ENCODE measurements at places on chromosomes 11 and 22.

GRCh38 chr11:69494851-69495250, 13.4 kb downstream of the LINC01488 start:
- DNase-seq = no peak

- no peak for DNase-seq
These were observed 1.5 kb downstream of the BCR start for GRCh38 chr22:23181721-23182308.

DNA sequence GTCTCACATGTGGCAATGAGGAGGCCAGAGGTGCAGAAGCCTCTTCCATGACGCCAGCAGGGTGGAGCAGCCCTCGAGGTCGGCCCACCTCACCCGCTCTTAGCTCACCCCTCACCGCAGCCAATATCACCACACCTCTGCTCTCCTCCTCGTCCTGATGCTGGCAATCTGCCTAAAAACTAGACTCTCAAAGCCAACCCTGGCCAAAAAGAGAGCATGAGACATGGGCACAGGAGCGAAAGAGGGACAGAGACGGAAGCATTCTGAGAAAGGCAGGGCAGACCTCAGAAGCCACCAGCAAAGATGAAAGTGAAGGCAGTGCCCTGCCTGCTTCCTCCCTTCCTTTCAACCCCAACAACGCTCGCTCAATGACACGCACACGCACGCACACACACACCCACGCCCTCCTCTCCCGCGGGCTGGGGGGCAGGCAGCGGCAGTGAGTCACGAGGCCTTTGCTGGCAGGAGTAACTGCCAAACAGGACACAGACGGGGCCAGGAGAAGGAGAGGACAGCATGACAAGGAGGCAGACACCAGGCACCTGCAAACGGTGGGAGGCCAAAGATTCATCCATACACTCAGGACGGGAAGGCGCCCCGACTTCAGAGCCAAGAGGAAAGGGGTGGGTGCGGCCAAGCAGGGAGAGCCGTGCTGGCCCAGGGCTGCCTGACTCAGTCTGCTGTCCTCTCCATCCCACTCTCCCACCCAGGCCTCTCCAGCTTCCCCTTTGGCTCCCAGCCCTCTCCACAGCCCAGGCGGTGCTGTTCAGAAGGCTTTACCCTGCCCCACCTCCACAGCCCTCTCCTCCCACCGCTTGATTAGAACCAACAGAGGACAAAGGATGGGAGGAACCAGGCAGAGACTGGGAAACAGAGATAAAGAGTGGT, 11.4 kb downstream of the IGSF9B start:
- DNase-seq = no peak

GRCh38 chr22:23494930-23495266, 85.2 kb downstream of the IGLL1 start:
- no peak for DNase-seq

DNA sequence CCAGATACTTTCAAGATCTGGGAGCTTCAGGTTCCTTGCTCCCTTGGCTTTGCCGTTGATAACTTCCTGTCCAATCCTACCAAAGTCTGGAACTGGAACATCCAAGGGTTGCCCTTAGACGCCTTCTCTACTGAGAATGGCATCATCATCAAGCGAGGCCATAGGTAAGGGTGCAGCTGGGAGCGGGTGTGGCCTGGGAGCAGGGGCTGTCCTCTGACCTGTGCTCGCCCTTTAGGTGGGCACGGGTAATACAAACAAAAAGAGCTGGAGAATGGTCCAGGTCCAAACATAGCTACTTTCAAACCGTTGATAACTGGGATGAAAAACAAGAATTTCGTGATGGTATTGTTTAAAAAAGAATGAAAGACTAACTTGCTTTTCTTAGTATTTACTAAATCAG, 25.0 kb downstream of the CASP12 start:
- no peak for DNase-seq

DNA sequence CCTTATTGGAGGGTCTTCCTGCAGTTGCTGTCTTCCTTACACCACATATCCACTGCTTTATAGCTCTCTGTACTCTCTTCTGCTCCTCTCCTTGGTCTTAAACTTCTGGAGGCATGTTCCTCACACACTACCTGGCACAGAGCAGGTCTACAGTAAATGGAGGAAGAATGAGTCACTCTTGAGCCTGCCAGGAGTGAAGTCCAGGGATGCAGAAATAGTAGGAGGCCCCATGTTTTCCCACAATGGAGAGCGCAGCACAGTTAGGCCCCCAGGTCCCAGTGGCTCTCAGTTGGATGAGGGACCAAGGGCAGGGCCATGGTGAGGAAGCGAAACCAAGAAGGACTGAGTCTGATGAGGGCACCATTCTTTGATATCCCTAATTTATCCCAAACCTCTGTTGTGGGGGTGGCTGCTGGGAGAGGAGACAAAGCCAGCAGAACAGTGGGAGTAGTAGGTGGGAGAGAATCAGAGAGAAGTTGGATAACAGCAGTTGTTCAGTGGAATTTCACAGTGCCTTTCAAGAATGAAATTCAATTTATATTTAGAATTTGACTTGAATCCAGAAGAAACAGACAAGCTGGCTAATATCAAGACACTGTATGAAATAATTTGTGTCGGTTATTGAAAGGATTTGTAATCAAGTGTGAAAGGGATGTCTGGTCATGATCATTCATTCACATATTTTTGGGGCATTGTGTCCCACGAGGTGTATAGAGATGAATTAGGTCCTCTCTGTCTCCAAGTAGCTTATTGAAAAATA, 187.8 kb downstream of the HIPK3 start:
- DNase-seq = no peak

GRCh38 chr22:45615364-45615763, 56.3 kb upstream of the ATXN10 start:
- no peak for DNase-seq

DNA sequence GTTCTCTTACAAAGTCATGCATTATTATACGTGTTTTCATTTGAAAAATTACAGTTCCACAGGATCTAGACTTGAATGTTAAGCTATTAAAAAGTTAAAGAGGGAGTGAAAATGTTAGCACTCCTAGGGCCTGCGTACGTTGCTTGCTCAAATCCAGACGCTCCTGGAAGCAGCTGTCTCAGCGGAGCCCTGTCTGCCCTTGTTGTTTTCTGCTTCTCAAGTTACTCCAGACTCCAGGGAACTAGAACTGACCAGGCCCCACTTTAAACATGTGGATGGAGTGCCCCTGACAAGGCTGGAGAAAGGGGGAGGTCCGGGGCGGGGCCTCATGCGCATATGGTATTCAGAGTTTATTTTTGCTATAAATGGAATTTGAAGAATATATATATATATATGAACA, 9.6 kb downstream of the PARVB start:
- no peak for DNase-seq

DNA sequence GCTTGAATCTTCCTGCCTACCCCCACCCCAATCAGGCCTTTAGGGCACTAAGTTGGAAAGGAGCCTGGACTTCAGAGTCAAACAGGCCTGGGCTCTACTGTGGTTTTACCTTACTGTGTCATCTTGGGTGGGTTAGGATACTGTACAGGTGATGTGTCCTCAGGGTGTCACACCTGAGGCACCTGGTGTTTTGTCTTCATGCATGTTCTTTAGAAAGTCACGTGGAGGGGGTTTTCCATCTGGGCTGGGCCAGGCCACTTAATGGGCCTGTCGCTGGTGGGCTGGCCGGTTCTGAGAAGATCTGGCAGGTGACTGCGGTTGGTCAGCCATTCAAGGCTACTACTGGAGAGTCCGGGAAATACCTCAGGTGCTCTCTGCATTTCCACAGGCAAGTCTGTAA, 92.6 kb downstream of the SWAP70 start:
- DNase-seq = no peak

DNA sequence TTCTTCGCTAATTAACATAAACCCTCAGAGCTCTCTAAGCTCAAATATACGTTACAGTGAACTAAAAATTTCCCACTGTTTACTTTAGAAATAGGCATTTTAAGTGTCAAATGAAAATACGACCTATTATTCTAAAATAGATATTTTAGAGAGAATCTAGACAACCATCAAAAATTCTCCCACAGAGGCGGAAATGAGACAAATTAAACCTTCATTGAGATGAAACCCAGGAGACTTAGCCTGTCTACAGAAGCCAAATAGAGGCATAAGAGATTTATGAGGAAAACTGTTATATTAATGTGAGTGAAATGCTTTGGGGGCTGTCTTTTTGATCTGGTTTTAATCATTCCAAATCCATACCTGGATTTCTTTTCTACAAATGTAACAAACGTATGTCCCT, 232.0 kb upstream of the GRIA4 start:
- DNase-seq = no peak

DNA sequence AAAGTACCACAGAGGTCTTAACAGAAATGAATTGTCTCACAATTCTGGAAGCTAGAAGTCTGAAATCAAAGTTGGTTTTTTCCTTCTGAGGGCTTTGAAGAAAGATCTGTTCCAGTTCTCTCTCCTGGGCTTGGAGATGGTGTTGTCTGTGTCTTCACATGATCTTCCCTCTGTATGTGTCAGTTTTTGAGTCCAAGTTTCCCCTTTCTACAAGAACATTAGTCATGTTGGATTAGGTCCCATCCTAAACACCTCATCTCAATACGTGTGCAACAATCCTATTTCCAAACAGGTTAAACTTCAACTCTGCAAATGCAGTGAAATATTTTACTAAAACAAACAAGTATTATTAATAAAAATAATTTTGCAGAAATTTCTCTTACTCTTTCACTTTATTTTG, 3.1 kb upstream of the PTS start:
- DNase-seq = no peak

DNA sequence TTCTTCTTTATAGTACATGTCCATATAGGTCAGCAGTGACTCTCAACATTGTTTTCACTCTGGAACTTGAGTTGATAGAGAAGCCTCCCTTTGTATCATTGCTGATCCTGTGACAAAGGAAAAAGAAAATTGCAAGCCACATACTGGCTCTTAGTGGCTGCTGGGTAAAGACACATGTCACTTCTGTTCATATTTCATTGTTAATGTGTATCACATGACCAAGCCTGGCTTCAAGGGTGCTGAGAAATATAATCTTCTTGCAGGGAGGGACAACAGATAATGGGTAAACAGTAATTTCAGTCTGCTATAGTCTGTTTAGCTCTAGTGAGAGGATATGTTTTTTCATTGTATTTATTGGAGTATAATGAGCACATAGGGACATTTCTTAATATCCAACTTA, 173.3 kb downstream of the PGR start:
- DNase-seq = no peak

DNA sequence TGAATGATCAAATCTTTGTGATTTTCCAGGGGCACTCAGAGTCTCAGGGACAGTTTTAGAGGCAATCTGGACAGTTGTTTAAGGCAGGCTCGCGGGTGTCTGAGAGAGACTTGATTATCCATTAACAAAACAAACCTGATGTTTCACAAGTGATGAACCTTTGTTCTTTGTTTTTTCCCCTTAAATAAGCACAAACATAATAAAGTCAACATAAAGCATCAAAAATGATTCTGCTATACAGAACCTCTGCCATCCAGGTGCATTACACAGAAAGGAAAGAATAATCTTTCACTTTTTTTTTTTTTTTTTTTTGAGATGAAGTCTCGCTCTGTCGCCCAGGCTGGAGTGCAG, 13.2 kb downstream of the BID start:
- no peak for DNase-seq

DNA sequence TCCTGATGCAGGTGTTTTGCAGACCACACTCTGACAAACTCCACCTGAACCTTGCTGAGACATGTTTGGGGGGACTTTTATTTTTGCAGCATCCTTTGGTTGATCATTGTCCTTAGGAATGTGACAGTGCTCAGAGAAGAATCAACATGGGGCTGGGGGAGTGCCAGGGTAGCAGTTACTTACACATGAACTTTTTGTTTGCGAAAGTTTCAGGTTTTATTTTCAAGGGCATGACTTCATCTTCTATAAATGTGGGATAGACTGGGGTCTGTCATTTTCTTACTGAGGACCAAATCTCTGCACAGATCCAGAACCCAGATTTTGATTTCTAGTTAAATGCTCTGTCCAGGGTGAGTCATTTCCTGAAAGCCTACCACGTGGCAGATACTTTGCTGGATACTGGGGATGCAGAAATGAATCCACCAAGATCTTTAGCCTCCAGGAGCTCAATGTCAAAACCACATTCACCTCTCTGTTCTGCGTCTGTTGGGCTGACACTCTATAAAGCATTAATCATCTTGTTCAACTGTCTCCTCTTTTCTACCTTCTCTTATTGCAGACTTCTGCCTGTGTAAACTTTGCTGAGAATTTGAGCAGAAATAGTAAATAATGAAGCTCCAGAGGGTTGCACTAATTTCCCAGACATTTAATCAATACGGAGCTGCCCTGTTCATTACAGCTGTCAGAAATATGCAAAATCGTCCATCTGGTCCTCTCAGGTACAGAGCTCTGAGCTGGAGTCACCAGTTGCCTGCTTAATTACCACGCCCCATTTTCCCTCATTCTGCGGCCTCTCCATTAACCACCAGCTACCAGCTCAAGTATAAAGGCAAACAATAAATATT, 387.9 kb downstream of the MIAT start:
- DNase-seq = no peak

DNA sequence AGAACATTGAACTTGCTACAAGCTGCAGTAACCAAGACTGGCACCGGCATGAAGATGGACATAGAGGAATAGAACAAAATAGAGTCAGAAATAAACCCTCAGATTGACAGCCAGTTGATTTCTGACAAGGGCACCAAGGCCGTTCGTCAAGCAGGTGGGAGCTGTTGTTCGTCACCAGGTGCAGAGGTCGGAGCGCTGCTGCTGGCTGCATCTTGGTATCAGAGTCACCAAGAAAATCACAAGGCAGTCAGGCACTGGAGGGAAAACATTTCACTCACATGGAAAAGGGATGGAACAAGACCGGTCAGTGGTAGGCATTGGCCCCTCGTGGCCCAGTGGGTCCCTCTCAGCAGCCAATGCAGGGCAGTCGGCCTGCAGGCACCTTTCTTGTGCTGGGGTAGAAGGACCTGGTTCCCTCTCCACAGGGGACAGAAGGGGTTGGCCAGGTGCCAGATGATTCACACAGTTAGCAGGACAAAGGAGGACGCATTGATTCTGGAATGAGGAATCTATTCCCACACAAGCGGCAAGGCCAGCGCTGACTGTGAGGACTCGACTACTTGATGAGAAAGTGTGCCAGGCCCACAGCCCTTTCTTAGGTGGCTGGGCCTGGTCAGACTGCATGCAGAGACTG, 115.8 kb upstream of the FGF3 start:
- no peak for DNase-seq

GRCh38 chr11:125079151-125079877, 16.2 kb downstream of the SLC37A2 start:
- no peak for DNase-seq

DNA sequence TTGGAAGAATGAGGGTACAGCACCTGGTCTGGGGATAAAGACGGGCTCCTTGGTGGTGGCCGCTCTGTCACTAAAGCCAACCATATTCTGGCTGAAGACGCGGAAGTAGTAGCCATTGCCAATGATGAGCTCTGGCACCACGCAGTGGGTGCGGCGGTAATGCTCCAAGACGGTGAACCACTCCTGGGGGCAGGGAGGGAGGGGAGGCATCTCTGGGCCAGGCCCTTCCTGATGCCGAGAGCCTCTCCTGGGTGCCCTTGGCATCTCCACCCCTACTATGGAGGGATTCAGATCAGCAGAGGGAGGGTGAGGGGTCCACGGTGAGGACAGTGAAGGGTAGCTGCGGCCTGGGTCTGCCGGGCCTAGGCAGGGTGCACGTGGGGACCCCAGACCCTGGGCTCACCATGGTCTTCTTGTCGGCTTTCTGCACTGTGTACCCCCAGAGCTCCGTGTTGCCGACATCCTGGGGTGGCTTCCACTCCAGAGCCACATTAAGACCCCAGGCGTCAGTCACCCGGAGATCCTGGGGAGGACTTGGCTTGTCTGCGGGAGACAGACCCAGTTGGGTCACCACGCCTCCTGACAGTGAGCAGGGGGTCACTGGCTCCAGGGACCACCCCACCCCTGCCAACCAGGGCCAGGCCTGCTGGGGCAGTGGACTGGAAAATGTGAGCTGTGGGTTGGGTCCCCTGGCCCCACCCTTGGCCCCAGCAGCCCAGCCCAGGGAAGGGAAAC, 19.5 kb downstream of the MYBPC3 start:
- no peak for DNase-seq

Data from Kasumi-1 (cell line).